ENCODE measurements at places on chromosomes 1 and 21.

DNA sequence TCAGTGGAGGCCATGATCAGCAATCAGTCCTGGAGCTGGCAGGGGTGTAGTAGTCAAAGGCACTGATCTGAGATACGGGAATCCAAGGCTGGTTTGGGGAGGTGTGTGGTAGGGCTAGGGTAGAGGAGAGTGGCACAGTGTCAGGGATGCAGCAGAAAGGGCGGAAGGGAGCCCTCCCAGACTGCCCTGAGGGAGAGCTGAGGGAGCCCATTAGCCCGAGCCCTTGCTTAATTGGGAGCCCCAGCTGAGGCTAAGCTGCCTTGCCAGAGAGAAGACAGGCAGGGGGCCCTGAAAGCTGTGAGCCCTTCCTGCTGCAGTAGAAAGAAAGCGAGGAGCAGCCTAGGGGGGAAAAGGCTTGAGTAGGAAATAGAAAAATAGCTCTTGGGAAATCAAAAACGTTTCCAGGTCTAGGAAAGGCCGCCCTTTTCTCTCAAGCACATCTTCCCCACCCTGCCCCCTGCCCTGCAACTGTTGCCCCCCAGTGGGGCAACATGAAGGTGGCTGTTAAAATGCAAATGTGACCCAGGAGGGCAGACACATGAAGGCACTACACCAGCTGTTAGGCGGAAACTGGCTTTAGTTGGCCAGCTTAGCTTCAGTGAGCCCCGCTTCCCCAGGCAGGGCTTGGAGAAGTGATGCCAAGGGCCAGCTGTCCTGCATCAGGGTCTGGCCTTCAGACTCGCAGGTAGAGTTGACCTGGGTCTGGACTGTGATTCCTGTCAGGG is 106.2 kb downstream of the UCK2 start:
- DNase-seq, result no peak

- no peak for DNase-seq
These were observed 41.2 kb downstream of the LMO4 start for GRCh38 chr1:87369736-87370478.

GRCh38 chr1:61050541-61051442 is 31.6 kb upstream of the NFIA start:
- no peak for DNase-seq

GRCh38 chr1:165855010-165855838 is 27.8 kb downstream of the UCK2 start:
- DNase-seq, result no peak

GRCh38 chr1:107047602-107048001 is 8.9 kb upstream of the PRMT6 start:
- DNase-seq, result no peak

GRCh38 chr1:114585231-114585630 is 3.8 kb upstream of the BCAS2 start:
- DNase-seq, result no peak

DNA sequence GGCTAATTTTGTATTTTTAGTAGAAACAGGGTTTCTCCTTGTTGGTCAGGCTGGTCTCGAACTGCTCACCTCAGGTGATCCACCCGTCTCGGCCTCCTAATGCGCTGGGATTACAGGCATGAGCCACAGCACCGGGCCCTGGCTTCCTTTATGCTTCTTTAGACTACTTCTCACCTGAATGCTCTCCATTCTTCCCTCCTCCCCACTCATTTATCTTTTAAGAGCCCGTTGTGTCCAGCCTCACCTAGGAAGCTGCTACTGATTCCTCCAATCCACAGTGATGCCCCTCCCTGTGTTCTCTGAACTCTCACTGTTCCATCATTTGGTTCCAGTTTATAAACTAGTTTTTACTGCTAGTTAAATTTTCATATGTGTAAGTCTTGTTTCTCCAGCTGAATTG is 44.9 kb upstream of the NR5A2 start:
- DNase-seq, result no peak

- DNase-seq, result no peak
These were observed 156.0 kb downstream of the COL24A1 start for GRCh38 chr1:86000601-86001000.

GRCh38 chr1:151131701-151132334 is 14.6 kb downstream of the SEMA6C start:
- DNase-seq, result no peak

GRCh38 chr1:180444522-180444921 is 57.9 kb downstream of the ACBD6 start:
- no peak for DNase-seq

GRCh38 chr1:15627343-15627988 is 10.2 kb downstream of the DDI2 start:
- no peak for DNase-seq

DNA sequence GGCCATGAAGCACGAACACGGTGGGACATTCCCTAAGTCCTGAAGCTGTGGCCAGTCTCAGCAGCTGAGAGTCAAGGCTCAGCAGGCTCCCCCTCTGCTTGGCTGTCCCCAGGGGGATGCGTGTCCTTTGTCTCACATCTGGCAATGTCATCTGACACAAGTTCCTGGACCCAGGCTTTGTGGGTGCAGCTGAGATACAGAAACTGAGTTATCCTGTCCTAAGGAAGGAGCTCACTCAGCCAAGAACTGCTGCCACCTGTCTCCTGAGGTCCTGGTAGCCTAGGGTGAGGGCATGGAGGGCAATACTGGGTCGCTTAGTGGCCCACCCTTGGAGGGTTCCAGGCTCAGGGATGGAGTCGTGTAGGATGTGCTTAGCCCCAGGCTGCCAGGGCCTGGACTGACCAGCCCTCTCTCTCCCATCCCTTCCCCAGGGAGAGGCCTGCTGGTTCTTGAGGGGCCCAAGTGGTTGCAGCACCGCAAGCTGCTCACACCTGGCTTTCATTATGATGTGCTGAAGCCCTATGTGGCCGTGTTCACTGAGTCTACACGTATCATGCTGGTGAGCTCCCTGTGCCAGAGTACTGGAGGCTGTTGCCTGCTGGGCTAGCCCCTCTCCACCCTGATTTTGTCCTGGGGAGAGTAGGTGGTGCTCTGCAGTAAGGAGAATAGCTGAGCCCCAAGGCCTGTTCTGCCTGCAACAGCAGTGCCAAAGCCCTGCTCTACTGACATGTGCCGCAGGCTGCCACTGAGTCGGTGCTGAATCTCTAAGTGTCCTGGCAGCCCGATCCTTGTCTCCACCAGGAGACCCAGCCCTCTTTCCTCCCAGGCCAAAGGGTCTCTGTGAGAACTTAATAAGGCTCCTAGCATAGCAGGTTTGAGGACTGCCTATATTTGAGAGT is 13.5 kb downstream of the CYP4B1 start:
- DNase-seq, result no peak

GRCh38 chr1:107776900-107777663 is 187.9 kb downstream of the VAV3 start:
- DNase-seq, result no peak

- DNase-seq, result no peak
These were observed 365.8 kb upstream of the C1orf174 start for GRCh38 chr1:4265836-4266235.

DNA sequence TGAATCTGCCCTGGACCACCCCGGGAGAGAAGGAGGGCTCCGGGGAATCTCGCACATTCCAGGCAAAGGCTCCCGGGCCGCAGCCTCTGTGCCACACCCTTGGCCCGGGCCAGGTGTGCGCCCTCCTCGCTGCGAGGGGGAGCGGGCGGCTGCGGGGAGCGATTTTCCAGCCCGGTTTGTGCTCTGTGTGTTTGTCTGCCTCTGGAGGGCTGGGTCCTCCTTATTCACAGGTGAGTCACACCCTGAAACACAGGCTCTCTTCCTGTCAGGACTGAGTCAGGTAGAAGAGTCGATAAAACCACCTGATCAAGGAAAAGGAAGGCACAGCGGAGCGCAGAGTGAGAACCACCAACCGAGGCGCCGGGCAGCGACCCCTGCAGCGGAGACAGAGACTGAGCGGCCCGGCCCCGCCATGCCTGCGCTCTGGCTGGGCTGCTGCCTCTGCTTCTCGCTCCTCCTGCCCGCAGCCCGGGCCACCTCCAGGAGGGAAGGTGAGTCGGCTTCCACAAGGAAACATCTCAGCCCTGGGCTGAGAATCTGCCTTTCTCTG is at the start of gene LAMC2:
TSS of gene LAMC2 (plus strand) at position 324 of the 550 bp plus-strand sequence. CDS start at position 413, 89 bp downstream.
- no peak for DNase-seq

- DNase-seq, result no peak
These were observed 39.9 kb upstream of the SRSF10 start for GRCh38 chr1:24020025-24020424.

DNA sequence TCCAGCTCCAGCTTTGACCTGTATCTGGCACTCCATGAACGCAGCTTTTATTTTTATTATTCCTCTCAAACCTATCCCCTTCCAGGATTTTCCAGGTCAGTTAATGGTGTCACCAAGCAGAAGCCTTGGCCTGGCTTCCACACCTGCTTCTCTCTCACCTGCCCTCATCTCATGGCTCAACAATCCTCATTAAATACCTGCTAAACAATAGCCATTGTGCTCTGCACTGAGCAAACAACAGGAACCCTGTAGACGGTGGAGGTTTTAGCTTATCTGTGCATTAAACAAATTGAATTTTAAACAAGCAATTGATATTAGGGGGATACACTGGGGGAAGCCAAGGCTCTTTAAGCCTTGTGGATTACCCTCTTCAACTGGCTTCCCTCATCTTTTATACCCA is 15.3 kb downstream of the PYCR2 start:
- no peak for DNase-seq

GRCh38 chr1:80751204-80751603 is 1049.5 kb upstream of the ADGRL2 start:
- no peak for DNase-seq

GRCh38 chr21:37502947-37503346 is 136.4 kb downstream of the DYRK1A start:
- no peak for DNase-seq

DNA sequence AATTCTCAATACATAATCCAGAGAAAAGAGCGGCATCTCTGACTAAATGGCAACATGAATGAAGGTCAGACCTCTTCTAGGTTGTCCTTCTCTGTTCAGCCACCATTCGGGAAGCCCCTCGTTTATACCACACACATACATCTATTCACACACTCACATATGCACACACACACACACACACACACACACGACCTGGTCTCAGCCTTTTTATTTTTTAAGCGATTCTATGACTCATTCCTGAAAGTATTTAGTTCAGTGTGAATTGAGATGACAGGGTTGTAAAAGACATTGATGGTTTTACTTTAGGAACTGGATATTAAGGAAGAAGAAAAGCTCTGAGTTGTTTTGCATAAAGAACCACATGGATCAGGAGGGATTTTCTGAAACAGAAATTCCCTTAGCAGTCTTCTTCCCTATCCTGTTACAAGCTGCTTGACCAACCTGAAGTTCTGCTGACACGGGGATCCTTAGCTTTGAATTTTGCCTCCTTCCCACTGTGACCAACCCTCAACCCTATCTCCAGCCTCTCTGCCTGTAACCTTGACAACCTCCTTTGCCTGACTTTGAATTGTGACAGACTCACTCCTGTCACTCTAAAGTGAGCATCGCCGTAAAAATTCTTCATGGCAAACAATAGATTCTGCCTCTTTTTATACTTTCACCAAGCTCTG is 383.1 kb upstream of the ESRRG start:
- DNase-seq, result no peak

- no peak for DNase-seq
These were observed 12.6 kb downstream of the C1orf162 start for GRCh38 chr1:111486431-111486830.

DNA sequence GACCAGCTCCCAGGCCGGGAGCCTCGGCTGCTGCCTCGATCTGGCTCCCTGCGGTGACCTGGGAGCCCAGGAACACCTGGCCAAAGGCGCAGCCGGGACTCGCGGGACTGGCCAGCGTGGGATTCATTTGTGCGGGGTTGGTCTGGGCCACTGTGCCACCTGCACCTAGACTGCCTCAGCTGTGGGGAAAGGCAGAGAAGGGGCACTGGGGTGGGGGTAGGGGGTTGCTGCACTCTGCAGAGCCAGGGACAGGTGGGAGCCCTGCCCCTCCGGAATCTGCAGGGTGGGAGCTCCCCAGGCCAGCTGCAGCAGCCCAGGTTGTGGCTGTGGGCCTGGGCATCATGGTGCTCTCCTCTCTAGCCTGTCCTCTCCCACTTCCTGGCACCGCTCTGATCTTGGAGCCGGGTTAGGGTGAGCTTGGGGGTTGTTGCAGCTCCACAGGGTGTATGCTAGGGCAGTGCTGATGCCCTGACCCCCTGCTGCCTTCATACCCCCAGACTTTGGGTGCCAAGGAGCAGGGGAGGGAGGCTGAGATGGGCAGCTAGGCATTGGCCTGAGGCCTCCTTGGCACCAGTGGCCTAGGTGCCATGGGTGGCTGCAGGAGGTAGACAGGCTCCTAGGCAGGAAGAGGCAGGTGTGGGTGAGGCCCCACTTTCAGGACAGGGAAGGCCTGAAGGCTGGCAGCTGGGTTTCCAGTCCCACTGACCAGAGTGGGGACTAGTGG is 57.5 kb upstream of the ETV3 start:
- DNase-seq, result no peak

GRCh38 chr21:42049578-42050430 is 21.3 kb upstream of the UMODL1 start:
- DNase-seq, result no peak
